ENCODE measurements at places on chromosomes 16 and 17. TPM values are rescaled to one million over a fixed set of nuclear protein-coding genes. Genes with fewer than 3 reads are reported as not detected.

Gene ALOXE3
- 0.50 TPM for total RNA-seq

Gene CCL14
- total RNA-seq: 42.0 TPM

Gene CASKIN2
- total RNA-seq: 12.9 TPM

Gene NT5M
- total RNA-seq: 4.1 TPM

Gene DLX3
- total RNA-seq: 0.44 TPM

Gene CCL4L2
- total RNA-seq: 10.4 TPM

Gene SLFN12L
- 0.30 TPM for total RNA-seq

Gene HBM
- total RNA-seq: 56.1 TPM

Gene ADGRG1
- 40.9 TPM for total RNA-seq

Gene ZACN
- total RNA-seq: not detected

Gene TACO1
- 11.4 TPM for total RNA-seq

Gene NLRC3
- 0.59 TPM for total RNA-seq

Gene NACA2
- 0.28 TPM for total RNA-seq

Gene EME1
- 3.1 TPM for total RNA-seq

Gene HAS3
- total RNA-seq: 1.7 TPM

Gene CTF1
- 0.79 TPM for total RNA-seq

Gene COX6A2
- total RNA-seq: not detected

Gene CES4A
- total RNA-seq: 22.5 TPM

Gene NEUROD2
- total RNA-seq: 1.6 TPM

All from spinal cord (tissue), 10 donors.